ENCODE measurements at places on chromosomes 4 and X. TPM values are rescaled to one million over a fixed set of nuclear protein-coding genes. Genes with fewer than 3 reads are reported as not detected.

TMEM47 gene
- total RNA-seq: 4.5 TPM

DSPP gene
- 0.09 TPM for total RNA-seq

FREM3 gene
- total RNA-seq: not detected

HSPA4L gene
- total RNA-seq: 19.8 TPM

GPR50 gene
- total RNA-seq: 0.19 TPM

TIGD2 gene
- 5.7 TPM for total RNA-seq

VCX3A gene
- total RNA-seq: not detected

PRDM8 gene
- 0.59 TPM for total RNA-seq

MTMR8 gene
- 3.2 TPM for total RNA-seq

GPRIN3 gene
- 2.2 TPM for total RNA-seq

FHL1 gene
- total RNA-seq: 31.3 TPM

HTN1 gene
- total RNA-seq: not detected

ZXDB gene
- 3.2 TPM for total RNA-seq

TLR3 gene
- 6.4 TPM for total RNA-seq

JADE3 gene
- total RNA-seq: 4.6 TPM

NR0B1 gene
- total RNA-seq: not detected

HPGD gene
- 23.0 TPM for total RNA-seq

RBMXL3 gene
- total RNA-seq: not detected

RHOH gene
- 0.79 TPM for total RNA-seq

PAGE1 gene
- total RNA-seq: not detected

LRP2BP gene
- total RNA-seq: 0.57 TPM

TEX13B gene
- not detected for total RNA-seq

CFAP47 gene
- total RNA-seq: not detected

TRIM61 gene
- total RNA-seq: not detected

AMELX gene
- total RNA-seq: not detected

PITX2 gene
- total RNA-seq: 0.66 TPM

FHIP1A gene
- 23.4 TPM for total RNA-seq

CHIC1 gene
- 1.0 TPM for total RNA-seq

NR3C2 gene
- 5.3 TPM for total RNA-seq

USP46 gene
- 13.8 TPM for total RNA-seq

ENPP6 gene
- total RNA-seq: not detected

ALG13 gene
- 42.5 TPM for total RNA-seq

CENPVL1 gene
- total RNA-seq: not detected

UGT8 gene
- total RNA-seq: 2.1 TPM

CCKAR gene
- not detected for total RNA-seq

LONRF3 gene
- 2.0 TPM for total RNA-seq

MID2 gene
- total RNA-seq: 14.4 TPM

LRIT3 gene
- not detected for total RNA-seq

All from esophagus squamous epithelium (tissue), 5 donors.